ENCODE measurements at places on chromosomes 13 and 19. TPM values are rescaled to one million over a fixed set of nuclear protein-coding genes. Genes with fewer than 3 reads are reported as not detected.

DNA sequence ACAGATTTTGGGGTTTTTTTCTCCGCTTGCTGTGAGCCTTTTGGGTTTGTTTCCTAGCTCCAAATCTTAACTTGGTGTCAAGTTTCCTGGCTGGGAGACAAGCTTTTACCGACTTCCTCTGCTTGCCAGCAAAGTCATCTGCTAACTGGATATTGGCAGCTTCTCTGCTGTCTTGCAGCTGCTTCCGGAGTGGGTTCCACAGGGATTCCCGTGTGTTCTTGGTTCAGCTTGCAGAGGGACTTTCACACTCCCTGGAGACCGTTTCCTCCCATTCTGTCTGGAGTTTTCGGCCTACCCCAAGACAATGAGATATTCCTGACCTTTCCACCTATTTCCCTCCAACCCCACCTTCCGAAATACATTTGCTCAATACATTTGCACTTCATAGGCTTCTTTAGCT lies 2.2 kb upstream of the COLGALT1 start:
- H3K36me3 ChIP-seq = no peaks in the 10 kb centered on the region
- H3K27ac ChIP-seq = no peak overlapping the region
- H3K4me1 ChIP-seq = peaks cover 19% of the 10 kb centered on the region
- H3K27me3 ChIP-seq = no peaks in the 10 kb centered on the region
- H3K4me3 ChIP-seq = no peak overlapping the region

The ZNF681 gene
- 2.2 TPM for polyA plus RNA-seq

- H3K36me3 ChIP-seq = no peaks in the 10 kb centered on the region
- H3K4me3 ChIP-seq = peak overlapping the region; percentile 53
- peaks cover 6% of the 10 kb centered on the region for H3K4me1 ChIP-seq
Observed at GRCh38 chr13:75876142-75877050, 240.3 kb downstream of the LMO7 start.

The CCDC124 gene
- polyA plus RNA-seq = 42.7 TPM

The ZNF799 gene
- polyA plus RNA-seq = 7.9 TPM

The OR7C1 gene
- polyA plus RNA-seq = not detected

GRCh38 chr13:74301258-74301935 lies 167.2 kb upstream of the KLF12 start:
- no peaks in the 10 kb centered on the region for H3K27me3 ChIP-seq
- DNase-seq = no peak
- H3K27ac ChIP-seq = no peak overlapping the region
- H3K4me1 ChIP-seq = no peaks in the 10 kb centered on the region
- H3K36me3 ChIP-seq = no peaks in the 10 kb centered on the region

The RNF17 gene
- polyA plus RNA-seq = 0.28 TPM

GRCh38 chr19:54606891-54607784 lies 13.7 kb downstream of the LILRA1 start:
- no peaks in the 10 kb centered on the region for H3K36me3 ChIP-seq
- no peaks in the 10 kb centered on the region for H3K27me3 ChIP-seq
- H3K4me1 ChIP-seq = no peaks in the 10 kb centered on the region

The RNF126 gene
- 80.8 TPM for polyA plus RNA-seq

- H3K4me1 ChIP-seq = no peaks in the 10 kb centered on the region
- no peak overlapping the region for H3K27ac ChIP-seq
- no peaks in the 10 kb centered on the region for H3K27me3 ChIP-seq
- DNase-seq = no peak
Observed at GRCh38 chr13:35411059-35411744, 65.3 kb downstream of the MAB21L1 start.

The PTGER1 gene
- polyA plus RNA-seq = not detected

DNA sequence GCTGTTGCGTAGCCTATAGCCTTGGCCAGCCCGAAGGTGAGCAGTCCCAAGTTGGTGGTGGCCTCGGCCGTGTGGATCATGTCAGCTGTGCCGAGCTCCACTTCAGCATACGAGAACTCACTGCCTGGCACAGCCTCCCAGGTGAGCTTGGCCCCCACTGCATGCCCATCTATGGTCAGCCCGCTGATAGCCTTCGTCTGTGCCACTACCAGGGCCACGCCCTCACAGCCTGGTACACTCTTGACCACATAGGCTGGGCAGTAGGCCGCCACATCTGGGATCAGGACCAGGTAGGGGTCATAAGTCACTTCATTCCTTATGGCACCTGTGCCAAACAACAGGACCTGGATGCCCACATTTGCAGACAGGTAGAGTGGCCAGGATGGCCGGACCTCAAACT lies 7.4 kb downstream of the FCGBP start:
- no peak overlapping the region for H3K27ac ChIP-seq
- no peak overlapping the region for H3K4me3 ChIP-seq
- no peaks in the 10 kb centered on the region for H3K36me3 ChIP-seq
- H3K27me3 ChIP-seq = no peaks in the 10 kb centered on the region
- H3K4me1 ChIP-seq = peaks cover 3% of the 10 kb centered on the region

DNA sequence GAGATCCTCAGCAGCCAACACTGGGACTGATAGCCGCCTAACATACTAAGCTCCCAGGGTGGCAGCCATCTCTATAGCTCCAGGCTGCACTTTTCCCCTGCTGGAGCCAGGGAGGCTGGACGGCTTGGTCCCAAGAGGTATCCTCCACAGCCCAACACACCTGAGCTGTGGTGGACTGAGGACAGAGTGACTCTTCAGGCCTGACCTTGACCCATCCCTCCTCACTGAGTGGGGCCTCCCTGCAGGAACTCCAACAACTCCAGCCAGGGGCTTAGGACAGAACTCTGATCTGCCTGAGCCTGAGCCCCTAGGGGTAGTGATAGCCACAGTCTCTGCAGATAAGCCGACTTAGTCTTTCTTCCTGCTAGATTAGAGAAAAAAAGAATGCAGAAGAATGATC lies 958.1 kb upstream of the PRR20A start:
- H3K36me3 ChIP-seq = no peaks in the 10 kb centered on the region
- H3K4me1 ChIP-seq = no peaks in the 10 kb centered on the region
- no peak for DNase-seq
- H3K27ac ChIP-seq = no peak overlapping the region
